SK-N-SH (cell line): ENCODE measurements at places on chromosomes 3 and 15.
A peak's percentile ranks its signal among the peaks of the same experiment; 100 is the strongest.

DNA sequence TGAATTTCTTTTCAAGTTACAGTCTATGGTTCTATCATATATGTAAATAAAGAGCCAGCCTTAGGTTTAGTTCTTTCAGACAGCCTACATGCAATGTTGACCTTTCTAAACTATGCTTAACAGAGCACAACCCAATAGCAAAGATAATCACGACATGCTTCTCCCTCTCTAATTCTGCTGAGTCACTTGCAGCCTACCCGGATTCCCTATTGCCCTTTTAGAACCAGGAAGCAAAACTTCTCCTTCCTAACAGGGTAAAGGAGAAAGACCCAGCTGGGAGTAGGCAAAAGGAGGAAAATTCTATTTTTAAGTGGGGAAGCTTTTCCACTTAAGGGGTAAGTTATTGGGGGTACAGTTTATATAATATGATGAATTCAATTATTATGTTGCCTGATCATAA lies 79.3 kb downstream of the SLC7A14 start:
- no peaks in the 10 kb centered on the region for H3K36me3 ChIP-seq
- H3K4me1 ChIP-seq: no peaks in the 10 kb centered on the region
- H3K27ac ChIP-seq: no peak overlapping the region
- no peaks in the 10 kb centered on the region for H3K27me3 ChIP-seq
- H3K4me3 ChIP-seq: no peak overlapping the region

- no peaks in the 10 kb centered on the region for H3K36me3 ChIP-seq
- no peaks in the 10 kb centered on the region for H3K4me1 ChIP-seq
- H3K27me3 ChIP-seq: peaks cover 27% of the 10 kb centered on the region
- DNase-seq: peak; percentile 77
- H3K4me3 ChIP-seq: peak overlapping the region; percentile 54
Measured at GRCh38 chr3:28575100-28575745, 226.6 kb upstream of the AZI2 start.

GRCh38 chr15:84595660-84596059 lies 5.1 kb upstream of the ZSCAN2 start:
- no peak for DNase-seq
- H3K4me3 ChIP-seq: no peak overlapping the region
- H3K27me3 ChIP-seq: no peaks in the 10 kb centered on the region
- no peaks in the 10 kb centered on the region for H3K4me1 ChIP-seq
- no peaks in the 10 kb centered on the region for H3K36me3 ChIP-seq

DNA sequence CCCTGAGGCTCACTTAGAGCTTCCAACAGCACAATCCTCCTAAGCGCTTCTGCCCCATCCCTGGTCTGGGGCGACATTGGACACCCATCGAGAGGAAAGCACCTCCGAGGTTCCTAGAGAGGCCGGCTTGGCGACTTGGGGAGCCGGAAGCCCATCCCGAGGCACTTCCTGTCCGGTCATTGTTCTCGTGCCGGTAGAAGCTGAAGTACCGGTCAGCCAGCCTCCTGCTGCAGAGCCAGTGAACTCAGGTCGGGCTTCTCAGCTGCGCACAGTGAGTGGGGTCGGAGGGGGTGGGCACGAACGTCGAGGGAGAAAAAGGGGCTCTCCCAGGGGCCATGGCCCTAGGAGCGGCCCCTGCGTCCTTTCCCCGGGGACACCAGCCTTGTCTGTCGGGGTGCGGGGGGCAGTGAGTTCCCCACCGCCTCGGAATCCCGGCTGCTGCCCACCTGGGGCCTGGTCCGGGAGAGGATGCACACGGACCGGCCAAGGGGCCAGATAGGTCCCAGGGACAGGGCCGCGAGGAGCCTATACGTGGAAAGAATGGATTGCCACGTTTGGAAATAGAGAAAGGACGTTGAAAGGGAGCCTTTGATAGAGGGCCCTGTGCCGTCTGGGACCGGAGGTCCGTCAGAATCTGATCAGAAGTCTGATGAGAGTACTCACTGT lies at the start of gene ZNF35:
ZNF35 (plus strand) TSS at position 169 of the 666 bp plus-strand sequence. CDS start 2,336 bp downstream, outside the sequence.
- peak within 1 kb of the TSS; percentile 93 for H3K4me3 ChIP-seq
- H3K4me1 ChIP-seq: no peaks in the 10 kb centered on the region; the same call in none of the 2 replicates
- H3K27me3 ChIP-seq: no peaks in the 10 kb centered on the region
- H3K36me3 ChIP-seq: peaks cover 57% of the 10 kb centered on the region
- peak within 1 kb of the TSS; percentile 69 for H3K27ac ChIP-seq
- DNase-seq: peak; percentile 90

DNA sequence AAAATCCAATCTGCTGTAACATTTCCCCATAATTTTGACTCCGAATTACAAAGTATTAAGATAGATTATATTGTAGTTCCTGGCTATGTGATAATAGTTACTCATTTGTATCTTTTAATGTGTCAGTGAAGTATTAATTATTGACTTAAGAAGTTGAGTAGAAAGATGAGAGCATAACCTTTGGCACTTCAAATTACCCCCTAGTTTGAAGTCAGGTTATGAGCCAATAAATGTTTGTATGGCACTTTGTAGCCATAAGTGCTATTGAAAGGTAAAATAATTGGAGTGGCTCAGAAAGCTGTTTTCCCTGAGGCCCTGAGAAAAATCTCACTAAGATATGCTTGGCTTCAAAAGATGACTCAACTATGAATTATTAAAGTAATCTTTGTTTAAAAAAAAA lies 31.0 kb downstream of the IREB2 start:
- no peak overlapping the region for H3K4me3 ChIP-seq
- DNase-seq: no peak
- H3K4me1 ChIP-seq: no peaks in the 10 kb centered on the region; the same call in none of the 2 replicates
- peaks cover 81% of the 10 kb centered on the region for H3K36me3 ChIP-seq
- no peak overlapping the region for H3K27ac ChIP-seq

- no peak for DNase-seq
- H3K4me1 ChIP-seq: peaks cover 17% of the 10 kb centered on the region
- no peaks in the 10 kb centered on the region for H3K36me3 ChIP-seq
Measured at GRCh38 chr3:55156851-55157650, 229.2 kb upstream of the LRTM1 start.

GRCh38 chr3:149009732-149010131 lies 18.4 kb downstream of the GYG1 start:
- no peak overlapping the region for H3K27ac ChIP-seq
- no peaks in the 10 kb centered on the region; the same call in none of the 2 replicates for H3K4me1 ChIP-seq
- no peak for DNase-seq
- H3K36me3 ChIP-seq: peaks cover 19% of the 10 kb centered on the region

DNA sequence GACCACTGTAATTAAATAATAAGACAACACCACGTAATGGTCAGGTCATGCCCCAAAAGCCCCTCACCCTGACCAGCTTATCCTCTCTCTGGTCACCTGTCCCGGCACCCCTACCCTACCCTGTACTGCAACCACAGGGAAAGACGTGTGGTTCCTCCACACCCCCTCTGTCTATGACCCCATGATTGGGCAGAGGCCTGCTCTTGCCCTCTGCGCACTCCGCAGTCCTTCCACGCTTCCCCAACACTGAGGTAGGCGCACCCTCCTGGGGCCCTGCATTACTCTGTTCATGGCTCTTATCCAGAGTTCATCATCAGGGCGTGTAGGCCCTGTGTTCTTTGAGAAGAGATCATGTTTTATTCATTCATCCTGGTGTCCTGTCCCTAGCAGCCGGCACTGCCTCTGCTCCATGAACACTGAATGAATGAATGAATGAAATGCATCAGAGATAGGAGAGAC lies 33.8 kb downstream of the MGLL start:
- H3K4me3 ChIP-seq: no peak overlapping the region
- H3K36me3 ChIP-seq: no peaks in the 10 kb centered on the region
- H3K27me3 ChIP-seq: no peaks in the 10 kb centered on the region
- H3K27ac ChIP-seq: peak overlapping the region; percentile 99; the same call in 1 of the 2 replicates
- DNase-seq: no peak
- H3K4me1 ChIP-seq: peaks cover 77% of the 10 kb centered on the region

GRCh38 chr15:77864211-77865105 lies 213.1 kb downstream of the TBC1D2B start:
- no peaks in the 10 kb centered on the region for H3K27me3 ChIP-seq
- no peaks in the 10 kb centered on the region for H3K36me3 ChIP-seq
- DNase-seq: no peak

DNA sequence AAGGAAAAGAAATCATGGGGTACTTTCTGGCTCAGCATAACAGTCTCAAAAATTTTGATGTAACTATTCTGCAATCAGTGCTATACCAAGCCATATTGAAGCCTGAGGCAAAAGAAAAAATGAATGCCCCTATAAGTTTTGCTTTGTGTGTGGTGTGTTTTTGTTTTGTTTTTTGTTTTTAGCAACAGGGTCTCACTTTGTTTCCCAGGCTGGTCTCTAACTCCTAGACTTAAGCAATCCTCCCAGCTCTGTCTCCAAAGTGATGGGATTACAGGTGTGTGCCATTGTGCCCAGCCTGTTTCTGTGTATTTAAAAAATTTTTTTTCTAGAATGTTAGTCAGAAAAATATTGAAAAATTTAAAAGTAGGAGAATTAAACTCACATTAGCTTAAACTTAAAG lies 93.2 kb downstream of the ZNF280D start:
- no peaks in the 10 kb centered on the region for H3K27me3 ChIP-seq
- no peak overlapping the region for H3K27ac ChIP-seq
- no peak overlapping the region for H3K4me3 ChIP-seq
- DNase-seq: no peak
- H3K36me3 ChIP-seq: peaks cover 8% of the 10 kb centered on the region; the same call in 1 of the 2 replicates

- no peaks in the 10 kb centered on the region for H3K4me1 ChIP-seq
- no peak overlapping the region for H3K4me3 ChIP-seq
- no peaks in the 10 kb centered on the region for H3K27me3 ChIP-seq
- DNase-seq: no peak
- no peaks in the 10 kb centered on the region for H3K36me3 ChIP-seq
Measured at GRCh38 chr3:185421577-185422232, 58.8 kb downstream of the MAP3K13 start.
